ENCODE measurements at places on chromosomes 2 and 18.

DNA sequence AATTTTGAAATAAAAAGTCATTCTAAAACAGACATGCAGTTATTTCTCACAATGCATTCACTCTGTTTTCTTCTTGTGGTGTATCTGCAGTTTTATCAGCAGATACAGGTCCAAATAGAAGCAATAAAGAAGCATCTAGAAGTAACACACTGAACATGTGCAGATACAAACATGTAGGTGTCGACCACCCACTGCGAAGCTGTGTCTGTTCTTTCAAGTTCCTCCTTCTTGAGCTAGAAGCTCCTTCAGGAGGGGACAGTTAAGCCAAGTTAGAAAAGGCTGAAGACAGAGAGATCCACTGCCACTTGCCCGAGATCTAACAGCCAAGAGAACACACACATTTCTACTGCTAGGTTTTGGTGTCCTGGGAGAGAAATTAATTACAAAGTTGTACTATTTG lies 30.1 kb downstream of the WDFY1 start:
- no peak for DNase-seq

- no peak for DNase-seq
These were observed 45.6 kb downstream of the RAMP1 start for GRCh38 chr2:237904831-237905599.

DNA sequence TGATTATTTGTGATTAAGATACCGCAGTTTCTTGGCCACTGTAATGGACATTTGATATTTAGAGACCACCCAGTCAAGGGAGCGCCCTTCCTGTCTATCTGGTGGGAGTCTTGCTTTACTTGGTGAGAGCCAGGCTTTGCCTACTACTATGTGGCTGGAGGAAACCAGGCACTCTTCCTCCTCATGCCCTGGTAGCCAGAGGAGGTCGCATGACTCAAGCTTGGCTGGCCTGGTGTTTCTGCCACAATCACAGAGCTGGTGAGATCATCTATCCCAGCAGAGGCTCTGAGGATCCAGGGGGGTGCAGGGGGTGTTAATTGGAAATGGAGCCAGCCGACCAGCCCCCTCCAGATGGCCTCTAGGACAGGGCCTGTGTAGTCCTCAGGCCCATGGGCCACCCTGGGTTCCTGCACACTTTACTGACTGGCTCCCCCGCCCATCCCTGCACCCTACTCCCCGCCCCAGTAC lies 46.8 kb upstream of the BIN1 start:
- no peak for DNase-seq

DNA sequence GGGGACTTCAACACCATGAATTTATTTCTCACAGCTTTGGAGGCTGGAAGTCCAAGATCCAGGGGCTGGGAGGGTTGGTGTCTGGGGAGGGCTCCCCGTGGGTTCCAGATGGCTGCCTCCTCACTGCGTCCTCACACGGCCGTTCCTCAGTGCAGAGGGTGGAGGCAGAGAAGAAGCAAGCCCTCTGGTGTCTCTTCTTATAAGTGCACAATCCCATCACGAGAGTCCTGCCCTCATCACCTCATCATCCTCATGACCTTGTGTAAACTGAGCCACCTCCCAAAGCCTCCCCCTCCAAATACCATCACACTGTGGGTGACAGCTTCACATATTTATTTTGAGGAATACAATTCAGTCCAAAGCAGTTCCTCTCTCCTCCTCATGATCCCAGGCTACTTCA lies 26.3 kb downstream of the TMEM163 start:
- DNase-seq = no peak

GRCh38 chr2:30446602-30447148 lies 371 bp upstream of the LCLAT1 start:
- no peak for DNase-seq

DNA sequence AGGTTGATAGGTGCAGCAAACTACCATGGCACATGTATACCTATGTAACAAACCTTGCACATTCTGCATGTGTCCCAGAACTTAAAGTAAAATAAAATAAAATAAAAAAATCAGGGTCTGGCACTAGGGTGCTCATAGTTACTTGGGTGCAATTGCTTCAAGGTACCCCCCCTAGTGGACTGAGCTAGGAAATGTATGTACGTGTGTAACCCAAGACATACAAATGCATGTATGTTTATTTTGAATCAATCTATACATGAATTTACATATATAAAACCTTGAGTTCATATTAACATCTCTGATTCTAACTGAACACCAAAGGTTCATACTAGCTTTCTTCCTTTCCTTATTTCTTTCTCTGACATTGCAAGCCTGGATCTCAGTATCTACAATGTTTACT lies 51.5 kb downstream of the USP37 start:
- no peak for DNase-seq

DNA sequence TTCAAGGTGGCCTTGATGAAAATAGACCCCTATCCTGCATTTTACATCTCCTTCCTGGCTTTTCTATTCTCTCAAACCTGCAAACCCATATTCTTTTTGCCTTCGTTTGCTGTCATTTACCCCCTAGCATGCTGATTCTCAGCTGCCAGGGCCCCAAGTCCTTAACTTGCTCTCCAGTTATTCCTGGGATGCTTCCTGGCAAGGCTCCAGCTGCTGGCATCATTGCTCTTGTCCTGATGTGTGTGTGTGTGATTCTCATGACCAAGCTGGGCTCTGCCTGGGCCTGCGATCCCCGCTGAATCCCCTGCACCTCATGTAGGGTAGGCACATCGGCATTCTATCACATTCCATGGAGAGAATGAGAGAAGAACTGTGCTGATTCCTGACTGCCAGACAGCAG lies 11.9 kb downstream of the NPAS2 start:
- DNase-seq = no peak

- DNase-seq = no peak
These were observed 1.4 kb downstream of the GPR35 start for GRCh38 chr2:240626531-240627300.

DNA sequence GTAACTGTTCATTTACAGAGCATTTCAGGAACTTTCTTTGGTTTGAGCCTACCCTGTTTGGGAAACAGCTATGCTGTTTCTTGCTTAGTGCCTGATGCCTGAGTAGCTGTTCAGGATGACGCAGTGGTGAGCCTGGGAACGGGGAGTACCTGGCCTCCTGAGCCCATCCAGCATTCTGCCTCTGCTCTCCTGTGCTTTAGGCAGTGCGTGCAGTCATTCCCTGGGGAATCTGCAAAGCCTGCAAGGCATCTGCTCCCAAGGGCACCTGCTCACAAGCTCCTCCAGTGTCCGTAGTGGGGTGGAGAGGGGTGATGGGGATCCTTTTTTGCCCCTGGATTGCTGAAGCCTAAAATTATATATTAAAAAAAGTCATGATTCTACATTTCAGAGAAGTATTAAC lies 68.8 kb downstream of the RAPGEF4 start:
- no peak for DNase-seq

DNA sequence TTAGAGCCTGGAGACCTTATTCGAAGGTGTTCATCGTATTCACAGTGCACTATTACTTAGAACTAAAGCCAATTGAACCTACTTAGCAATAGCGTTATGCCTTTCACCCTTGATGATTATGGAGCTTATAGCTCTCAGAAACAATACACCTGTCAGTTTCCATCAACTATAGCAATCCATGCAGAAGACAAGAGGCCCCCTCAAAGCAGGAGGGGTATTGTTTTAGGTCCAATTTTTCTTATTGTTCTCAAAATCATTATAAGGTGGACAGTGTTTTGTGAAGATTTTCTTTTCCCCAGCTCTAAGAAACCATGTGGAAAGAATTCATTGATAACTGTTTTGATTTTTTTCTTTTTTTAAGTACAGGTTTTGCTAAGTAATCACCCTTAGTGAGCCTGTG lies 135.5 kb downstream of the MEIS1 start:
- DNase-seq = no peak

- DNase-seq = no peak
These were observed 930.0 kb upstream of the FSHR start for GRCh38 chr2:50084086-50084843.

DNA sequence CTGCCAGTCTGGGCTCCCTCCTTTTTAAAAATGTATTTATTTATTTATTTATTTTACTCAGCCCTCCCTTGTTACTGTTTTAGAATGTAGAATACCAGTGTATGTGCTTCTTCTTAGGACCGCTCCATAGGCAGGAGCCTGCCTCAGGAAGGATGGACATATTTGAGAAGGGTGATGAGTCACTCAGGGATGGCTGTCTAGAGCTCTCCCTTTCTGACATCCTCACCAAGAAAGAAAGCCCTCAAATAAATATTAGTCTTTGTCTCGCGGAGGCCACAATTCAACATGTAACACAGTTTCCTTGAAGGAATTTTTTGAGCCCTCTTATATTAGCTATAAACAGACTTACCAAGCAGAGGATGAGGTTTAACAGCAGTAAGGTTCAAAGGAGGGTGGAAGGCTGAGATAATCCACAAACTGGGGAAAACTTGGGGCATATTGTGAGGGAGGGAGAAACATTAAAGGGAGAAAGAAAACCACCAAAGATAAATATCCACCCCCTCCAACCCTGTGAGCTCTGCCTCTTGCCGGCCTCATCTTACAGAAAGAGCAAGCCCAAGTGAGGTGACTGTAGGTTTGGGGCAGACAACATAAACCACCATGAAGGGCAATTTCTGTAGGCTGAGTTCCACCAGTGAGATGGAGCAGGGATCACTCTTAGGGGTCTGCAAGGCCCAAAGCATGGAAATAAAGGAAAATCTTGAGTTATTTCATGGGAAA lies 163.4 kb downstream of the LRRTM1 start:
- DNase-seq = no peak

GRCh38 chr2:241892299-241893137 lies 23.0 kb downstream of the RTP5 start:
- DNase-seq = no peak

DNA sequence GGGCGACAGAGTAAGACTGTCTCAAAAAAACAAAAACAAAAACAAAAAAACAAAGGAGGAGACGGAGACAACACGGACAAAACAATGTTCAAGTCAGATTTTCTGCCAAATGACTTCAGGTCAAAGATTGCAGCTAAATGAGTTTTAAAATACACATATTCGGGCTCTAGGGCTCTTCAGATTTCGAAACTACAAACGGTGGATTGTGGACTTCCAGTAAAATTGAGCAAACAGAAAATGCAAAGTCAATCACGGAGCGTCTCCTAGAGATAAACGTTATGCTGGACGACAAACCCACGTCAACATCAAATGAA lies 558 bp downstream of the MRPS5 start:
- DNase-seq = no peak

- no peak for DNase-seq
These were observed 336.8 kb downstream of the RBM43 start for GRCh38 chr2:150924878-150925277.

- no peak for DNase-seq
These were observed 963 bp downstream of the INPP1 start for GRCh38 chr2:190344276-190344827.

GRCh38 chr18:67973916-67974315 lies 457.4 kb upstream of the DSEL start:
- no peak for DNase-seq

DNA sequence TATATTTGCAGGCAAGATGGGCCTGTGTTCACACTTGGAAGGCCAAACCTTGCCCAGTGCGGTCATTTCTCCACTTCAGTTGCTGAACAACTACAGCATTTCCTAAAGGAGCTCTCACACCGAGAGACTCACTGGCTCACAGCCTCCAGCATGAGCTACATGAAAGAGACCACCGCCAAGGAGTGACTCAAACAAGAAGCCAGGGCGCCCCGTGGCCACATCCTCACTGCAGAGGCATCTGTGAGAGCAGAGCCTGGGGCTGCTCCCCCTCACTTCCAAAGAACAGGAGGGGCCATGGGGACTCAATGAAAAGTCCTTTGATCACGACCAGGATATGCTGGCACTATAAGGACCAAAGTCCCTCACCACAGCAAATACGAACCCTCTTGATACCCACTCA lies 50.0 kb downstream of the TMEM163 start:
- DNase-seq = peak; percentile 23

DNA sequence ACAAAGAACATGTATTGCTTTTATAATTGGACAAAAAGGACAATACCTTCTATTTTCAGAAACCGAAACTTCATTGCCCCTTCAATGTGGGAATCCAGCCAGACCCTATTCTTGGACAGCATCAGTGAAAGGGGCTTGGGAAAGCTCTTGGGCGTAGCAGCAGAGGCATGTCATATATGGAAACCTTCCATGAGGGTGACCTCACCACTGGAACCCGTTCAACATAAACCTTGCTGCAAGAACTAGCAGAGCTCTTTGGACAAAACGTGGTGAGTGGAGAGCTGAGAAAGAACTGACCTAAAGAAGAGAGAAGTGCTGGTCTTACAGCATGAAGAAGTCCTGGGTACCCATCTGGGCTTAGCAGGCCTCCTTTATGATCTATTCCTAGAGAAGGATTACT lies 22.7 kb upstream of the ACTG2 start:
- DNase-seq = no peak

- no peak for DNase-seq
These were observed 218 bp downstream of the DGKD start for GRCh38 chr2:233354500-233354924.

- no peak for DNase-seq
These were observed 58.1 kb downstream of the MAP3K19 start for GRCh38 chr2:134988994-134989605.

- no peak for DNase-seq
These were observed 6.2 kb downstream of the COPS8 start for GRCh38 chr2:237091779-237092436.

- DNase-seq = no peak
These were observed 51.0 kb upstream of the EML4 start for GRCh38 chr2:42117923-42118753.

DNA sequence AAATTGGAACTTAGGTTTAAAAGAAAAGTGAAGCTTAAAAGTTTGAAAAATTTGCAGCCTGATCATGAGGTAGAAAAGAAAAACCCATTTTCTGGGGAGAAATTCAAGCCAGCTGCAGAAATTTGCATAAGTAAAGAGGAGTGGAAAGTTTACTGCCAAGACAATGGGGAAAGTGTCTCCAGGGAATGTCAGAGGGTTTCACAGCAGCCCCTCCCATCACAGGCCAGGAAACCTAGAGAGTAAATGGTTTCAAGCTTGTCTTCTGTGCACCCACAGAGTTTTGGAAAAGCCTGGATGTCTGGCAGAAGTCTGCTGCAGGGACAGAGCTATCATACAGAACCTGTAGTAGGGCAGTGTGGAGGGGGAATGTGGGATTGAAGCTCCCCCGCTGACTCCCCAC lies 254.0 kb upstream of the FSIP2 start:
- DNase-seq = no peak

- no peak for DNase-seq
These were observed 199.2 kb upstream of the NT5C1B start for GRCh38 chr2:18788592-18788991.

GRCh38 chr18:4270016-4270415 lies 185.1 kb downstream of the DLGAP1 start:
- DNase-seq = no peak

DNA sequence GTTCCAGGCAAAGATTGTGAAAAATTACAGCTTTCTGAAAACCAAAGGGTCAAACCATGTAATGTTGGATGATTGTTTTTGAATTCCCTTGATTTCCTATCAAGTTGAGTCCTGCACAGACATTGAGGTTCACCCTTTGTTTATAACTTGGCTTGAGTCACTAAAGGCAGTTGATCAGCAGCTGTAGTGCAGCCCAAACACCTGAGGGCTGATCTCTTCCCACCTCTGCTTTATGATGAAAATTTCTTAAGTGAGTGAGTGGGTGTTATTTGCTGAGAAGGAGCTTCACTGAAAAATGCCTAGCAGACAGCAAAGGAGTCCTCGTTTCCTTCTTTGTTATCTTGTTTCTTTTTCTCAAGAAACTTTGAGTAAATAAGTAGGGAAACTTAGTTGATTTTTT lies 31.9 kb upstream of the BMPR2 start:
- no peak for DNase-seq

Measured in stimulated activated CD4-positive, alpha-beta T cell treated with anti-CD3 and anti-CD28 coated beads, Interleukin-12 subunit alpha, Interleukin-12 subunit beta, amount 100 ng/mL, for 4 hours (primary cell).